ENCODE measurements at places on chromosomes 3 and 15. TPM values are rescaled to one million over a fixed set of nuclear protein-coding genes. Genes with fewer than 3 reads are reported as not detected.

The CCR8 gene
- total RNA-seq, result 0.35 TPM

The WDR53 gene
- 13.5 TPM for total RNA-seq

The MORC1 gene
- total RNA-seq, result not detected

- no peak overlapping the region for H3K4me3 ChIP-seq
- DNase-seq, result no peak
- no peaks in the 10 kb centered on the region for H3K36me3 ChIP-seq
- H3K27me3 ChIP-seq, result no peaks in the 10 kb centered on the region
- no peak overlapping the region for H3K27ac ChIP-seq
Observed at GRCh38 chr3:70914862-70915261, 602.4 kb upstream of the MDFIC2 start.

The WHAMM gene
- 67.6 TPM for total RNA-seq

The GPR62 gene
- not detected for total RNA-seq

- H3K4me3 ChIP-seq, result peak within 1 kb of the TSS; percentile 48
- peaks cover 8% of the 10 kb centered on the region for H3K27me3 ChIP-seq
- H3K27ac ChIP-seq, result no peak within 1 kb of the TSS
- DNase-seq, result peak; percentile 69
Observed at GRCh38 chr15:51750792-51751696, at the start of gene TMOD2. TSS of gene TMOD2 (plus strand) at chr15:51751597. CDS start at chr15:51766442, 14,845 bp downstream.

DNA sequence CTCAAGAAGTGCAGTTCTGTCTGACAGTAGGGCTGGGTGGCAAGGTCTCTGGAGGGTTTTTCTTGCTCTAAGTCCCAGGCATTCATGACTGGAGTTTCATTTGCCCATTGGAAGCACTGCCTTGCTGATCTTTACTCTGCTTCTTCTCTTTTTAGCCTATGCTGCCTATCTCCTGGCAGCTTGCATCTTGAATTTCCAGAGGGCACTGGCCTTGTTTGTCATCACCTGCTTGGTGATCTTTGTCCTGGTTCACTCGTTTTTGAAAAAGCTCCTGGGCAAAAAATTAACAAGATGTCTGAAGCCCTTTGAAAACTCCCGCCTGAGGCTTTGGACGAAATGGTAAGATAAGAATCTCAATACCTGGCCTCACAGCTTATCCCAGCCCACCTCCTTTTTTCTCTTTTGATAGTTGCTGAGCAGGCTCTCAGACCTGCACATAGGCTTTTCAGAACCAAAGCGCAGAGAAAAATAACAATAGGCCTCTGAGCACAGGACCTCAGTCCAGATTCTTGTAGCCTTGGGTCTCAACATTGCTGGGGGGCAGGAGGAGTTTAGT, 10.9 kb downstream of the SLC28A2 start:
- no peak overlapping the region for H3K27ac ChIP-seq
- H3K4me1 ChIP-seq, result no peaks in the 10 kb centered on the region
- no peak for DNase-seq
- no peak overlapping the region for H3K4me3 ChIP-seq

The SLC24A5 gene
- total RNA-seq, result not detected

GRCh38 chr3:52777959-52778805, 783 bp downstream of the ITIH1 start:
- peak overlapping the region; percentile 21 for H3K27ac ChIP-seq
- DNase-seq, result no peak
- no peak overlapping the region for H3K4me3 ChIP-seq
- no peaks in the 10 kb centered on the region for H3K27me3 ChIP-seq
- peaks cover 22% of the 10 kb centered on the region for H3K4me1 ChIP-seq

DNA sequence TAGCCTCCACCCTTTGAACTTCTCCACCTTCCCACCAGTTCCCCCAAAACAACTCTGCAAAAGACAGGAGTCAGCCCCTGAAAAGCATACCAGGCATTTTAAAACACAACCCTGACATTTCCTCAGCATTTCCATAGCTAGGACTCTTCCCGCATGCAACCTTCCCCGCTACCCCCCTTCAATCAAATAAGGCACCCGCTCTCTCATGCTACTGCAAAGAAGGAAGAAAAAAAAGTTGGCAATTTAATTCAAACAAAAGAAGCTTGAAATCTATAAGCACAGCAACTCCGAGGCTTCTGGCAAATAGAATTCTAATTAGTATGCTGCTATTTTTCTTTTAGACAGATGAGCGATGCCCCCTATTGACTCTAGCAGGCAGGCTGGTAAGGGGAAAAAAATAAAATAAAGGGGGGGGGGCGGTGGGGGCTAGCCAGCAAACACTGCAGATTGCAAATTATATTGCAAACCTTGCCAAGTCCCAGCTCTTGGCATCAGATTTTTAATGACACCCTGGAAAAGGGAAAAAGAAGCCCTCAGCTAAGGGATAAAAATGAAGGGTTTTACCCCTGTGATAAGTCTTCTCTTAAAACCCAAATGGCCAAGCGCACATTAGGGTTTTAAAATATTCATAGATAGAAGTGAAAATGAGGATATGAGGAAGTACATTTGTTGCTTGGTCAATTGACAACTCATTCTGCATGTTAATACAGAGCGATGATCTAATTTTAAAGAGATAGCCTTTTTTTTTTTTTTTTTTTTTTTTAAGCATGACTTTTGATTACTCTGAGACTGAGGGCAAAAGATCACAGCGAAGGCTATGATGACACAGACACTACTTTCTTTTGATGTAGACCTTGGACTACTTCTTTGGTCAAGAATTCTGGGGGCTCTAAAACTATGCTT, 255.2 kb downstream of the NR2F2 start:
- DNase-seq, result no peak
- H3K4me1 ChIP-seq, result no peaks in the 10 kb centered on the region

DNA sequence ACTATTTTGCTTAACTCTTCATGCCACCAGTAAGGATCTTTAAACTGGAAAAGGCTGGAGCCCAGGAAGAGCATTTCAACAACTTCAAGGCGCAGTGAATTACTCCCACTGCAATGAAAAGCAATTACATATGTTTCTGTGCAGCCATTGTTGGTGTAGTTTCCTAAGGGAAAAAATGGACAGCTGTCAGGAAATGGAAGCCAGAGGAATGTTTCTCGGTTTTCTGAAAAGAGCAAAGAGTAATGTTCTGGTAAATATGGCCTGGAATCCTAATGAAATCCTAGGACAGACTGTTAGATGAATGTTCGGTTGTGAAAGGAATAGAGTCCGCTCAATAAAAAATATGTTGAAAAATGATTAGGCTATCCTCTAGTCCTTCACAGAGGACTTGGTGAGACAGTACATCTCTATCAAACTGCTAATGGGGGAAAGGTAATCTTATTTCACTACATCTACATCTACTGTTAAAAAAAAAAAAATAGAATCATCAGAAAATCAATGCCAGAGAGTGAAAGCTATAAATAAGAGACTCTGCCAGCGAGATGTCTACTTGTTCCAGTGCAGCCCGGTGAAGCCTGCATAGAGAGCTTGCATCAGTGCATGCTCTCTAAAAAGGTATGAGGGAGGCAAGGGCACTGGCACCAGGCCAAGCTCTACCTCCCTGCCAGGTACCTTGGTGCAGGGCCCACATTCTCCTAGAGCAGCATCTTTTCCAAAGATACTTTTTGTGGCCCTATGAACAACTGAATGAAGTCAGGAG, 68.2 kb upstream of the TJP1 start:
- no peaks in the 10 kb centered on the region for H3K36me3 ChIP-seq
- H3K27me3 ChIP-seq, result no peaks in the 10 kb centered on the region
- no peak overlapping the region for H3K4me3 ChIP-seq
- DNase-seq, result no peak
- no peak overlapping the region for H3K27ac ChIP-seq

GRCh38 chr15:68404056-68404798, 27.7 kb downstream of the ITGA11 start:
- no peak overlapping the region for H3K4me3 ChIP-seq
- H3K36me3 ChIP-seq, result no peaks in the 10 kb centered on the region
- no peaks in the 10 kb centered on the region for H3K4me1 ChIP-seq
- no peaks in the 10 kb centered on the region for H3K27me3 ChIP-seq
- DNase-seq, result peak; percentile 2
- no peak overlapping the region for H3K27ac ChIP-seq

DNA sequence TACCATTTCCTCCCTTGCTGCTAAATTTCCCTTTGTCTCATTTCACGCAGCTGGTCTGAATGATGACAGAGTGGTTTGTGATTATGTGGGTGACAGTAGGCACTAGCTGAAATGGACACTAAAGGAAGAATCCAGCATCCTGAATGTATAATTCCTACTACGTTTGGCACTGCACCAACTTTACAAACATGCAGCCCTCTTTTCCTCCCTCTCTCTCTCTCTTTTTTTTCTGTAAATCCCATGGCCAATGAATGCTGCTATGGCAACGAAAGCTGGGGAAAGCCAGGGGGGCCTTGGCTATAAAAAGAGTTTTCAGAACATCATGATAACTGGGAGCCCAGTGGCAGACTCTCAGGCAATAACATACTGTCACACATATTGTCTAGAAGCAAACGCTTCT, 367.2 kb upstream of the AGTR1 start:
- no peaks in the 10 kb centered on the region for H3K27me3 ChIP-seq
- no peaks in the 10 kb centered on the region for H3K36me3 ChIP-seq
- no peak overlapping the region for H3K27ac ChIP-seq
- H3K4me1 ChIP-seq, result no peaks in the 10 kb centered on the region
- no peak overlapping the region for H3K4me3 ChIP-seq
- no peak for DNase-seq

The FHIT gene
- total RNA-seq, result 2.7 TPM

The CNBP gene
- total RNA-seq, result 223 TPM

- H3K27me3 ChIP-seq, result no peaks in the 10 kb centered on the region
- no peak overlapping the region for H3K4me3 ChIP-seq
- no peak for DNase-seq
Observed at GRCh38 chr3:106943071-106943470, 434.2 kb upstream of the CCDC54 start.

The CEP70 gene
- total RNA-seq, result 22.7 TPM

The HSPBAP1 gene
- total RNA-seq, result 19.7 TPM

- no peak overlapping the region for H3K4me3 ChIP-seq
- H3K27ac ChIP-seq, result no peak overlapping the region
- H3K4me1 ChIP-seq, result no peaks in the 10 kb centered on the region
- no peaks in the 10 kb centered on the region for H3K27me3 ChIP-seq
- no peak for DNase-seq
- H3K36me3 ChIP-seq, result no peaks in the 10 kb centered on the region
Observed at GRCh38 chr3:99720985-99721632, 82.7 kb downstream of the COL8A1 start.

DNA sequence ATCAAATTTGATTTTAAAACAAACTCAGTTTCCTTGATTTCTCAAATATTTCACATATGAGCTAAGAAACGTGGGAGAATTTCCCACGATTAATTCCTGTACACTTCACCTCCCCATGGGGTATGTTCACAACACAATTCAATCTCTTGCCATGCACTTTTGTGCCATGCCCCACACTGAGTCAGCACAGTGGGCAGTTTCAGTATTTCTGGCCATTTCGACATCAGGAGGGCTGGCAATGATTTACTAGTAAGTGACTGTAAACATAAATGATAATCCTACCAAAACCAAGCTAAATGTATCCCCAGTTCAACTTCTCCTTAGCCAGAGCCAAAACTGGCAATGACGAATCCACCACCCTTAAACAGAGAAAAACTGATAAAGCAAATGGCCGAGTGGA, 293.6 kb downstream of the FGF12 start:
- no peaks in the 10 kb centered on the region for H3K36me3 ChIP-seq
- no peaks in the 10 kb centered on the region for H3K27me3 ChIP-seq
- H3K4me3 ChIP-seq, result no peak overlapping the region
- DNase-seq, result no peak
- H3K27ac ChIP-seq, result no peak overlapping the region

The RTP3 gene
- total RNA-seq, result not detected

The P2RY1 gene
- 1.0 TPM for total RNA-seq

The DNAJB11 gene
- 112 TPM for total RNA-seq

The SCG3 gene
- total RNA-seq, result not detected

The RBM15B gene
- total RNA-seq, result 23.7 TPM

- H3K36me3 ChIP-seq, result no peaks in the 10 kb centered on the region
- no peaks in the 10 kb centered on the region for H3K27me3 ChIP-seq
- no peak overlapping the region for H3K4me3 ChIP-seq
Observed at GRCh38 chr15:23467110-23467600, 20.1 kb upstream of the GOLGA6L2 start.

The SOX14 gene
- total RNA-seq, result not detected

GRCh38 chr3:63042833-63043232, 167.6 kb upstream of the CADPS start:
- H3K27ac ChIP-seq, result no peak overlapping the region
- H3K4me3 ChIP-seq, result no peak overlapping the region
- no peak for DNase-seq
- no peaks in the 10 kb centered on the region for H3K4me1 ChIP-seq
- no peaks in the 10 kb centered on the region for H3K36me3 ChIP-seq
- no peaks in the 10 kb centered on the region for H3K27me3 ChIP-seq

Measured in natural killer cell (primary cell).